ENCODE measurements at places on chromosomes 3 and 15.

- DNase-seq: no peak
These were observed 27.9 kb upstream of the SLC6A1 start for GRCh38 chr3:10964537-10965167.

DNA sequence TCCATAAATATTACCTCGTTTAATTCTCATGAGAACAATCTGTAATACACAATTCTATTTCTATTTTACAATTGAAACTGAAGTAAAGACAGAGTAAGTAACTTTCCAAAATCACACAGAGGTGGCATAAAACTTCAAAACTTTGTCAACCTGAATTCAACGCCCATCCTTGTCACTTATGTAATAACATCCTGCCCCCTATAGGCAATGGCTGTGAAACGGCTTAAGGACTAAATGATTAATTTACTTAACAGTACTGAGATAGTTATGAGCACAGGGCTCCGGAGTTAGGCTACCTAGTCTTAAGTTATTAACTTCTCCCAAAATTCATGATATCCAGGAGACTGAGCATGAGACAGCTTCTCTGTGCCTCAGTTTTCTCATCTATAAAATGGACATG is 293.1 kb upstream of the CHRM5 start:
- no peak for DNase-seq

DNA sequence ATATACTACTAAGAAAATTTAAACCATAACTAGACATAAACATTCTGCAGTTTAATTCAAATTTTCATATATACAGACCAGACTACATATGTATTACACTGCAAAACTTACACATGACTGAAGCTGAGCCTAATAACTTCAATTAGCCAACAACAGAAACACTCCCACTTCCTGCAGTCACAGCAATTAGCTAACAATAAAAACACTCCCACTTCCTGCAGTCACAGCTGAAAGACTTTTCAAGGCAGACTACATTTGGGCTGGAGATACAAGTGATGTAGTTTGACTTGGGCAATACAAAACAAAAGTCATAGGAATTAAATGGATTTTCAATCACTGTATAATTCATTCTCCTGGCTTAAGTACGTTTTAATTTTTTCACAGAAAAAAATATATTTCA is 10.3 kb downstream of the TM2D3 start:
- DNase-seq: no peak

- DNase-seq: no peak
These were observed 24.2 kb downstream of the PFKFB4 start for GRCh38 chr3:48532271-48532976.

GRCh38 chr3:123449102-123449996 is 459 bp upstream of the ADCY5 start:
- no peak for DNase-seq

DNA sequence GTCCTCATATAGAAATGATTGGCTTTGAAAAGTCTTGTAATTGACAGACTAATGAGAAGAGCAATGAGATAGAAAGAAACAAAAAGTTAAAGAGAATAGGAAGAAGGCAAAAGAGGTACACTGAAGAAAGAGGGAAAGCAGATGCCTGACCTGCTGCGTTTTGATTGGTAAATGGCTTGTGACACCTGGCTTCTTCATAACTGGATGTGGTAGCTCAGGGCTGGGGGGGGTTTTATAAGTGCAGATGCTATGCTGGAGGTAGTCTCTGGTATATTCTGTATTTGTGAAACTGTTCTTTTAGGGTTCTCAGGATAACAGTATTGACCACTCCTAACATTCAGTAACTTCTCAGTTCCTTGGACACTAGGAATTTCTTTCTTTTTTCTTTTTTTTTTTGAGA is 1.4 kb downstream of the STARD9 start:
- no peak for DNase-seq

GRCh38 chr15:90360746-90361145 is 8.7 kb downstream of the ZNF774 start:
- no peak for DNase-seq

GRCh38 chr3:115239717-115240116 is 92.6 kb upstream of the ZBTB20 start:
- DNase-seq: no peak

DNA sequence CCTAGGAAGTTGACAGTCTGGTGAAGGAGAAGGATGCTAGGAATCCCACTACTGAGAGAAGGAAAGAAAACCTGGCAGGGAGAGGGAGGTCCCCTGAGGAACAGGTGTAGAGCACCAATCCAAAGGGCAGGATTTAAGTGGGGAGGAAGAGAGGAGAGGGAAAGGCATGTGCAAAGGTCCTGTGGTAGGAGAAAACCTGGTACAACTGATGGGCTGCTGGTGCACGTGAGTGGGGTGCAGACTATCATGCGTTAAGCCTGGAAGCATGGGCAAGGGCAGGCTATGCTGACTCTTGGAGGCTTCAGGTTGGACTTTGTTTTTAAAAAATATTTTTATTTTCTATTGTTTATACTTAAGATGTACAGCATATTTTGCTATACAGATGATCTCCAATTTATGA is 209.6 kb downstream of the PDZRN3 start:
- no peak for DNase-seq

DNA sequence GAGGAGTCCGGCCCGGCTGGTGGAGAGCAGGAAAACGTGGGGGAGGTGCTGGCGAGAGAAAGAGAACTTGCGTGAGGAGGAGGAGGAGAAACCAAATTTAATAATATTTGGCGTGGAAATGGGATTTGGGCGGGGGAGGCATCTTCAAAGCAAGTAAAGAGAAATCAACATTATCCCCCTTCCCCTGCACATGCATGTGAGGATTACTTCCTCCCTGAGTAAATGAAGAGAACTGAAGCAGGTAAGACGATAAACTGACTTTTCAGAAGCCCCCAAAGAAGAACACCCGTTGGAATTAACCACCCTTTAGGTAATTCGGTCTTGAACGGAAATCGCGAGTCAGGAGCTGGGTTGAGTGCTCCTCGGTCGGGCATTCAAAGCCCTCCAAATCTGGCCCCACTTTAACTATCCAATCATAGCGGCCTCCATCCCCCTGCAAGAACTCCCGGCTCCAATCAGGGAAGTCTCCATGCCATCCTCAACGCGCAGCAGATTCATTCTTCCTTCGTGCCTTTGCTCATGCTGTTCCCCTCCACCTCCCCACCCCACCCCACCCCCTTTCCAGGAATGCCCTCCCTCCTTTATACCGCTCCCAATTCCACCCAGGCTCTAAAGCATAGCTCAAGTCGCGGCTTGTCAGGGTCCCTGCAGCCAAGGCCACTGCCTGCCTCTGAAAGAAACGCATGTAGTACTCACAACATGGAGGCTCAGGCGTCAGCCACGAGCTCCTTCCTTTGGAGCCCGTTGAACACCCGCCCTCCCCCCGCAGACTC is 545 bp upstream of the RFX7 start:
- DNase-seq: peak; percentile 7

- DNase-seq: no peak
These were observed 91.4 kb upstream of the LRIG1 start for GRCh38 chr3:66592016-66592761.

DNA sequence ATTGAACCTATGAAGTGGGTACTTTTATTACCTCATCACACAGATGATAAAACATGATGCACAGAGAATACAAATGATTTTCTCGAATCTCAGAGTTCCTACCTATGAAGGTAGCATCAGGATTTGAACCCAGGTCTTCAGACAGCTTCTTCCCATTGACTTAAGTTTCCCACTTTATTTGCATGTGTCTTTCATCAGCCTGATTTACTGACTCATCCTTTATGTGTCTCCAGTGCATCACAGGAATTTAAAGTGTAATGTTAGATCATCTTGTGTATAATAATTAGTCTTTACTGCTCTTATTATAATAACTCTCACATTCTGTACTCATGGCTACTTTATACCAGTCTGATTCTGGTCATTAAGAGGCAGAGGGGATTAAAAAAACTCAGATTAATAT is 449.4 kb upstream of the SUCLG2 start:
- no peak for DNase-seq

DNA sequence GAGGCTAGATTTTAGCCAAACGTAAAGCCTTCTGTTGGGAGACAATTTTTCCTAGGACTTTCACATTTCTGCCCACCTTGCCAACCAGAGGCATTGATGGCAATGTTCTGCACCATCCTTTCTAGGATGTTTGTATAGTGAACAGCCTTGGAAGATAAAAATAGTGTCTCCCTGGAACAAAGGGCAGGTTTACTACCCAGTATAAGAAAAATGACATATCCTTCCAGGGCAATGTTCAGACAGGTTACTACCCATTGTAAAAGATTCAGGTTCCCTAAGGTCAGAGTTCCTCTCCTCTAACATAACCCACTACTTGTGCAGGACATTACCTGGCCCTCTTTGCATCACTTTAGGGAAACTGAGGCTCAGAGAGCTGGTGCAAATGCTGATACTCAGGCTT is 248.2 kb upstream of the VEPH1 start:
- no peak for DNase-seq

DNA sequence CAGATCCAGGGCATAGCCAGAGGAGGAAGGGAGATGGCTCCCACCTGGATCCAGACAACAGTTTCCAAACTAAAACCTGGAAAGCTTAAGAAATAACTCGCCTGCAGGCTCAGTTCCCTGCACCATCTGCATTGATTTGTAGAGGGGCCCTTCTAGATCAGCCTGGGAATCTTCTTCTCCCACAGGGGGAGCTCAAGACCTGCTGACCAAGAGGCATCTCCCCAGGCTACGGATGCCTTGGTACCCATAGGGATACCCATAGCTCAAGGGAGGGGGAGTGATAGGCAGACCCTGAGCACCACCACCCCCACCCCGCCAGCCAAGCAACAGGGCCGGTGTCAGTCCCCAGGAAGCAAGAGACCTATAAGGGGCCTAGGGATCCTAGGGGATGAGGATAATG is 28.0 kb upstream of the DCLK3 start:
- no peak for DNase-seq

DNA sequence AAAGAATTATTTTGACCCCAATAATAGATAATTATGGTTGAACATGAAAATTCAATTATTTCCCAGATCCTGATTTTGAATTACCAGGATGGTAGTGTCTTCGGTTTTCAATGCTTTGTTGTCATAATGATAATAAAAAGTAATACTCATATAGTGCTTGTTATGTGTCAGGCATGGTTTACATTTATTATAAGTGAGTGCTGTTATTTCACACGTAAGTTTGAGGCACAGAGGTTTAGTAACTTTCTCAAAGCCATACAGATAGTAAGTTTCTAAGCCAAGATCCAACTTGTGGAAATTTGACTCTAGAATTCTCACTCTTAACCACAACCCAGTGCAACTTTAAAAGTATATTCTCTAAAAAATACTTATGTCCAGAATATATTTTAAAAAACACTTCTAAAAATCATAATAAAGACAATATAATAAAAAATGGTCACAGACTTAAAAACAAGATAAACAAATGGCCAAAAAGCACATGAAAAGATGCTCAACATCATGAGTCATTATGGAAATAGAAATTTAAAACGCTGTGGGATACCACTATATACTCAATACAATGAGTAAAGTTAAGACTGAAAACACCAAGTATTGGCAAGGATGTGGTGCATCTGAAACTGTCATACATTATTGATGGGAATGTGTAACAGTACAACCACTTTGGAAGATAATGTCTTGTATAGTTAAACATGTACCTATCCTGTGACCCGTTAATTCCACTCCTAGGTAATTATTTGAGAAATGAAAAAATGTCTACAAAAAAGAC is 45.2 kb downstream of the SPRED1 start:
- no peak for DNase-seq

- no peak for DNase-seq
These were observed 468.5 kb downstream of the NLGN1 start for GRCh38 chr3:173865900-173866498.

DNA sequence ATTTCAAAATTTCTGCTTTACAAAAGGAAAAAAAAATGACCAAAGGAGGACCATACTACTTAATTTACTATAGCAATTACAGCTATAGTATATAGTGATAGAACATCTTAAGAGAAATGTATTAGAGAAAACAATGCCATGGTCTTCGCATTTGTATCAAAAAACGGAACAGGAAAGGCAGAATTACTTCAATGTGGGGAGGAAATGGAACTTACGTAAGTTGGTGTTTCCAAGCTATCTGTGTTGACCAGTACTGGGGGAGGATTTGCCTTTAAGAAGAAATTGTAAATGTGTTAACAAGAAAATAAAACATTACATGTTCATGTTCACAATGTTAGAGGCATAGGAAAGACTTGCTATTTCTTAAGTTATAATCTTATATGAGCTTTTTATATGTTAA is 119.9 kb upstream of the MELTF start:
- no peak for DNase-seq

DNA sequence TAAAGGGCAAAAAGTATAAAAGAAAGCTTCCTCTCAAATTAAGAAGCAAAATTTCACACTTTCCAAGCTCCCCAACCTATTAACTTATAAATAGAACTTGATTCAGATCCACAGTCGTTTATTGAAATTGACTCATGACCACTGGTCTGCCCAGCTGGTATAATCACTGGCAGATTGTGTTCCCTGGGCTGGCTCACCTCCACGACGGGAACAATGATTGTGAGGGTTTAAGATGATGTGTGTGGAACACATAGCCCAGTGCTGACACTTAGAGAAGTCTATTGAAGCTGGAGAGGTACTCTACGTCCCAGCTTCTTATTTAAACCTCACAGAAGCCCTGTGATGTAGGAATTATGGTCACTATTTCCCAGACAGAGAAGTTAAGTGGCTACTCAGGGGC is 90.4 kb downstream of the MB21D2 start:
- DNase-seq: no peak

DNA sequence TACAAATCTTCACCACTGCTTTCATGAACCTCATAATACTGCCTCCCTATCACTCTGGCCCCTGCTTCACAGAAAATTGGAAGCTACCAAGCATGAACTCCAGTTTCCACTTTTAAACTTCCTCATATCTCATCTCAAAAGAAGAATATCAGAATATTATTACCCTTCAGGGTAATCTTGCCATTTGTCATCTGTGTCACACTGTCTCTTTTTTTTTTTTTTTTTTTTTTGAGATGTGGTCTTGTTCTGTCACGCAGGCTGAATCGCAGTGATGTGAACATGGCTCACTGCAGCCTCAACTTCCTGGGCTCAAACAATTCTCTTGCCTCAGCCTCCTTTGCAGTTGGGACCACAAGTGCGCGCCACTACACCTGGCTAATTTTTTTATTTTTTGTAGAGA is 80.4 kb upstream of the TCF12 start:
- DNase-seq: no peak

- DNase-seq: no peak
These were observed 12.4 kb downstream of the GLYCTK start for GRCh38 chr3:52299879-52300611.

GRCh38 chr15:78179906-78180305 is 30.7 kb downstream of the IDH3A start:
- DNase-seq: no peak

GRCh38 chr15:79724312-79724711 is 172.5 kb downstream of the MTHFS start:
- no peak for DNase-seq

GRCh38 chr3:169815590-169816150 is 3.0 kb upstream of the LRRC34 start:
- DNase-seq: no peak

- DNase-seq: no peak
These were observed 1.4 kb upstream of the ST3GAL6 start for GRCh38 chr3:98761643-98762229.

DNA sequence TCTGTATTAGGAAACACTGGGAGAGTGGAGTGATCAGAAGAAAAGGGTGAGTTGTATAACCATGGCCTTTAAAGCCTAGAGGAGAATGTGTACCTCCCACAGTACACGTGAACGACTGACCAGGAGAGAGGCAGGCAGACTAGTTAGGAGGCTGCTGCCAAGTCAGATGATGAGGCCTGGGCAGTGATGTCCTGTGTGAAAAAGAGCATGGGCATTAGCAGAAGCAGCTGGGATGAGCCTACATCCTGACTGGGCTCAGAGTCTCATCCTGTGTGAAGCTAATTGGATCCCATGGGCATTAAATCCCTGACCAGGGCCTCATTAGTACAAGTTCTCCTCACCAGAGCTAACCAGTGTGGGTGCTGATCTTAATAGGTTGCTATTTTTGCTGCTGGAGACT is 89.1 kb upstream of the SLC2A2 start:
- DNase-seq: no peak

All from activated CD4-positive, alpha-beta T cell treated with anti-CD3 and anti-CD28 coated beads, Interleukin-2, amount 50 U/mL, for 4 hours (primary cell).